NCI-H524 (cell line): ENCODE measurements at places on chromosomes 7 and 10.
A peak's percentile ranks its signal among the peaks of the same experiment; 100 is the strongest.

DNA sequence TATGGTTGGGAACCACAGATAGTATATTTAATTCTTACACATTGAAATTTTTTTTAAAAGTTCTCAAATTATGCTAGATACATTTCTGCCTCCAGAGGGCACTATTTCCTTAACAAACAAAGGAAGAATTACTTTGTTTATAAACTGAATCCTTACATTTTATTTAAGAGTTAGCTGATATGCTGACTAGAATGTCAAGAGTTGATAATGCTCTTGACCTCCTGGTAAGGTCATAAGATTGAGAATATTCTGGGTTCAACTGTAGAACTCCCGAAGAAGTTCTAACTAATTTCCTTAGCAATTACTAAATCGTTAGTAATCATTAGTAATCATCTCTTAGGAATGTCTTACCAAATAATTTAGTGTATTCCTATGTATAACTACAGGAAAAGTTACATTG is 95.3 kb upstream of the CYP26C1 start:
- peak; percentile 0 for DNase-seq

DNA sequence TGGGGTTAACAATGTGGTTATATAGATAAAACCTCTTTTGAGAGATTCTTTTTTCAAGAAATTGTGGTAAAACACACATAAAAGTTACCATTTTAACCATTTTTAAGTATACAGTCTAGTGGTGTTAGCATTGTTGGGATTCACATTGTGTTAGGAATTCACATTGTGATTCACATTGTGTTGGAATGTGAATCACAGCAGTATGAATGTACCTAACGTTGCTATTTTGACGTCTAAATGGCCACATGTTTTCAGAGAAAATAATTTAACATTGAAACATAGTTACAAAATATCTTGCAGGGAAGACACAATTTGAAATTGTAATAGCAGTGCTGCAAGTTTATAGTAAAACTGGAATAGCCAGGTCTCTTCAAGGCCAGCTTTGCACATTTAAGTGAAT is 129.0 kb downstream of the BICC1 start:
- no peak for DNase-seq

- DNase-seq: no peak
Measured at GRCh38 chr10:63641799-63642198, 120.6 kb downstream of the REEP3 start.

GRCh38 chr7:22633286-22633953 is 93.6 kb upstream of the IL6 start:
- DNase-seq: no peak
